Forelimb muscle (tissue), 1 donor: ENCODE measurements at places on chromosomes 6 and 20. TPM values are rescaled to one million over a fixed set of nuclear protein-coding genes. Genes with fewer than 3 reads are reported as not detected.

DNA sequence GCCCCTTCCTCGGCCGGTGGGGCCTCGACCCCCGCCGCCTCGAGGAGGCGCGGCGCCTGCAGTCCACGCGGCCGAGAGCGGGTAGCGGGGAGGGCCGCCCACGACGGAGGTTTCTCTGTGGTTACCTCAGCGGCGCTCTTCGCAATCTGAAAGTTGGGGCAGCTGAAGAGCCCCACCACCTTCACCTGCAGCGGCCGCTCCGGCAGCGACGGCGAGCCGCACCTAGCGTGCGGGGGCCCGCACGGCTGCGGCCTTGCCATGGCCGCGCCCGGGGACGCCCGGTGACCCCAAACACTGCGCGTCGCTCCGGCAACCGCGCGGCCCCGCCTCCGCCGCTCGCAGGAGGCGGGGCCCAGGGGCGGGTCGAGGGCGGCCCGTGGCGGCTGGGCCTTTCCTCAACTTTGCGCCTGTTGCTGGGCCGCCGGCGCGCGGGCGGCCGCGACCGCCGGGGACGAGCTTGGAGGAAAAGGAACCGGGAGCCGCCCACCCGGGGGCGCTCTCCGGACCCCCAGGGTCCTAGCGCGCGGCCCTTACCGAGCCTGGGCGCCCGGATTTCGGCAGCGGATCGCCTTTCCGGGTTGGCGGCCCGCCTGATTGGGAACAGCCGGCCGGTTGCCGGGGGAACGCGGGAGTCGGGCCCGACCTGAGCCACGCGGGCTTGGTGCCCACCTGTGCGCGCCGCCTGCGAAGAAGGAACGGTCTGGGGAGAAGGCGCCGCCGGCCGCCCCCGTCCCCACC lies at the start of the genes PPIL6 and SMPD2:
PPIL6 (minus strand) TSS at position 298 of the 738 bp plus-strand sequence; CDS start at position 260, 38 bp downstream.
SMPD2 (plus strand) TSS at position 394 of the 738 bp plus-strand sequence. CDS start 398 bp downstream, outside the sequence.
- DNase-seq, result peak; percentile 85

DNA sequence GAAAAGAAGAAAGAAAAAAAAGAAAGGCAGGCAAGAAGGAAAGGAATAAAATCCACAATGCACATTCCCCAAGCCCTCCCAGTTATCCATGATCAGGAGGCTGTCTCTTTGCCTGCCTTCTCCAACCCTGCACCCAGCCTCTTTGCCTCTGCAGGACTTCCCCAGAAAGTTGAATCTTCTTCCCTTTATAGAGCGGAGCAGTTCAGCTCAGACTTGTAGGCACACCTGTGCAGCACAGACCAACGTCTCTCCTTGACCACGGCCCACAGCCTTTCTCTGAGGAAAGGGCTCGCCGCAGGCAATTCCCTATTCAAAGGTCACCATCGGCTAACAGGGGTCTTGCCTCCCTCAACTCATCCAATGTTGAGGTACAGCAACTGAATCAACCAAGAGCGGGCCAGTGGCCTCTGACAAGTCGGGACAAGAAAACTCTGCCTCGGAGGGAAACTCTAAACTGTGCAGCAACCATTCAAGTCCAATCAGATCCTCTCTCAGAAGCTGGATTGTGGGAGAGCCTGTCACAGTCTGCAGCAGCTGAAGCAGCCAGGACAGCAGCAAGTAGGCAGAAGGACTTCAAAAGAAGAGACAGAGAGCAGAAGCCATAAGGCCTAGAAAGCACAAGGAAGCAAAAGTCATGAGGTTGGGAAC lies 529.2 kb upstream of the JARID2 start:
- DNase-seq, result no peak

The MRAP2 gene
- polyA plus RNA-seq, result 26.8 TPM

The ZKSCAN8 gene
- 22.1 TPM for polyA plus RNA-seq
